H9 (cell line): ENCODE measurements at places on chromosomes 4 and X. TPM values are rescaled to one million over a fixed set of nuclear protein-coding genes. Genes with fewer than 3 reads are reported as not detected.

DNA sequence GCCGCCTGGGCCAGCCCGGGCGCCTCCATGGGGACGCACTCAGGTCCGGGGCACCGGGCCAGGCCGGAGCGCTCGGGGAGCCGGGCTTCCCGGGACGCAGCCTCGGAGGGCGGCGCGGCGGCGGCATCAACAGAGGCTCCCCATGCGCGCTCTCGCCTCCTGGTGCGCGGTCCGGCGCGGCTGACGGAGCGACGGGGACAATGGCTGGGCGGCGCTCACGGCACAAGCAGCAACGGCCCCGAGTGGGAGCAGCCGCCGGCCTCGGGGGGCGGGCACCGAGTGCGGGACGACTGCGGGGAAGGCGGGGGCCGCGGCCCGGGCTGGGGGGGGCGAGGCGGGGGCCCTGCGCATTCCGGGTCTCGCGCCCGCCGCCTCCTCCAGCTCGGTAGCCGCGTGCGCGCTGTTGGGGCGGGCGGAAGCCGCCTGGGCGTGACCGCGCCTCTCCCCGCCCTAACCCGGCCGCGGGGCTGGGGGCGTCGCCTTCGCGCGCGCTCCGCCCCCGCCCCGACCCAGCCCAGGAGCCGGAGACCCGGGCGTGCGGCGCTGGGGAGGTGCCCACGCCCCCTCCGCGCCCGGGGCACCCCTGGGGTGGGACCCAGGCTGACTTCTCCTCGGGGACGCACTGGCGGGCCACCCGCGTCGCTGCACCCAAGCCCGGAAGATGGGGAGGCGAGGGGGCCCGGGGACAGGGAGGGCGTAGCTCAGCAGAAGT is at the start of gene PRKX:
Gene PRKX (minus strand): TSS at position 425 of the 712 bp plus-strand sequence. CDS start 396 bp downstream, at position 29.
- peak; percentile 69 for DNase-seq

DNA sequence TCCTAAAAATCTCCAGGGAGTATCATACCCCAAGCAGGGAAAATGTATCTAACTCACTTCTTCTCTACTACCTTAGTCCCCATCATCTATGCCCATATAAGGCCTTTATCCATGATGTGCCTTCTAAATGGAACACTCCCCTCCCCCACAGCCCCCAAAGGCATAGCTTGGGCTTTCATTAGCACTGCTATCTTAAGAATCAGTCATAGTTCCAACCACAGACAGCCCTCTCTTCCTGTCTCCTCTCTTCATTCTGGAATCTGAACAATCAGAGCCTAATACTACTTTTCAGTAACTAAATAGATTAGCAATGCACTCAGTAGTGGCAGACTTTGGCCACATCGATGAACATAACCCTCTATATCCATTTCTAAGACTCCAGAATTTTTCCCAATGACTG is 313.2 kb upstream of the DKK2 start:
- no peak for DNase-seq

- DNase-seq, result no peak
These were observed 6.5 kb upstream of the MRPL1 start for GRCh38 chr4:77856152-77856551.

- no peak for DNase-seq
These were observed 1.0 kb downstream of the AGA start for GRCh38 chr4:177441061-177441802.

DNA sequence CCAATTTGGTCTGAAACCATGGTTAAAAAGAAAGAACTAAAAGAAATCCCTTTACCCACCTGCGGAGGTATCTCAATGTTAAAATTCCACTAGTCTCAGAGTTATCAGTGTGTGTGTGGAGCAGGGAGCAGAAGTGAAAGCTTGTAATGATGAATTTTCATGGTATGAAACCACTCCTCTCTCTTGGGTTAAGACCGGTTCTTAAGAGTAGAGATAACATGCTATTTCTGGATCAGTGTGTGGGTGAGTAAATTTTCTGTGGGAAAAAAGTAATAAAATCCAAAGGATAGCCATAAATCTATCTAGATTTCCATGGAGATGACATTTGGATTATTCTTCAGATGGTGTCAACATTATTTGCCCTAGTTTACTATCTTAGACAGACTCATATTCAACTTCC is 3.2 kb downstream of the FGF13 start:
- no peak for DNase-seq

Gene PROM1
- total RNA-seq, result 95.0 and 98.3 TPM in 2 replicates
